ENCODE measurements at places on chromosomes 7 and 10.

- no peak for DNase-seq
These were observed 89.6 kb downstream of the AUTS2 start for GRCh38 chr7:69687739-69688433.

DNA sequence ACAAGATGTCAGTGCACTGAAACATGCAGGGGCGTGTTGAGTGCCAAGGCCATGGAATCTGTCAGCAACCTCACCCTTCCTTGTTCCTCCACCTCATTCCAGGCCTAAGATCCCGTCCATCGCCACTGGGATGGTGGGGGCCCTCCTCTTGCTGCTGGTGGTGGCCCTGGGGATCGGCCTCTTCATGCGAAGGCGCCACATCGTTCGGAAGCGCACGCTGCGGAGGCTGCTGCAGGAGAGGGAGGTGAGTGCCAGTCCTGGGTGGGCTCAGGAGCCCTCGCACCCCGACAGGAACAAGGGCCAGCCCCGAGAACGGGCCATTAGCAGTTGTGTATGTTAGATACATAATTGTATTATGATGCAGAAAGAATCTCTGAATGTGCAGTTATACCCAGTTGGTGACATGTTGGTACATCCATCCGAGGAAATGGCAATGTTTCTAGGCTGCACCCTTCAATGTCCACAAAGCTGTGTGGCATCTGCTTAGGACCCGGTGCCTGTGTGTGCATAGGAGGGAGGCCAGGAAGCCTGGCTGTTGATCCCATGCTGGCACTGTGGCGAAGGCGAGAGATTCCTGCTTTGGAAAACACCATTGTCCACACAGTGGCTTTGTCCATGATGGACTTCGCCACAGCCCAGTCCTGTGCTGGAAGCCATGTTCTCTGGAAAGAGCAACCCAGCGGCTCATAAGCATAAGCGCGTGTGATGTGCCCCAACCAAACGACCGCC is 154.2 kb downstream of the EGFR start:
- no peak for DNase-seq

- DNase-seq = no peak
These were observed 164.1 kb upstream of the CDCA7L start for GRCh38 chr7:22109761-22110160.

- no peak for DNase-seq
These were observed 310.7 kb downstream of the WDR37 start for GRCh38 chr10:1366811-1367425.

- DNase-seq = no peak
These were observed 44.7 kb downstream of the AVL9 start for GRCh38 chr7:32539919-32540531.

DNA sequence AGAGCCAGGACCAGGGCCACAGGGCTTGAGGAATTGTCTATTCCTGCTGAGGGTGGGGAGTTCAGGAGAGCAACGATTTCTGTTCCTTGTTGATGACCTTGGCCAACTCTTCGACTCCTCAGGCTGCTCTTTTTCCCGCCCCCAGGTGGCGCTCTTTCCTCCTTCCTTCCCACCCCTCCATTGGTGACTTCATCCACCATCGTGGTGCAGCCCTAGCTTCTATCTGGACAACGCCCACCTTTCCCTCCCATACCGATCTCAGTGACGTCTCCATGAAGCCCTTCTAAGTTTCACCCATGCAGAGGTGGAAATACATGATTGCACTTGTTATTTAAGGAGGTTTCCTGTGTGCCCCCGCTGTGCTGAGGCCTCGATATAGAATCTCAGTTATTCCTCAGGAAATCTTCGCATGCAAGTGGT is 22.1 kb upstream of the CARD11 start:
- DNase-seq = peak; percentile 67

DNA sequence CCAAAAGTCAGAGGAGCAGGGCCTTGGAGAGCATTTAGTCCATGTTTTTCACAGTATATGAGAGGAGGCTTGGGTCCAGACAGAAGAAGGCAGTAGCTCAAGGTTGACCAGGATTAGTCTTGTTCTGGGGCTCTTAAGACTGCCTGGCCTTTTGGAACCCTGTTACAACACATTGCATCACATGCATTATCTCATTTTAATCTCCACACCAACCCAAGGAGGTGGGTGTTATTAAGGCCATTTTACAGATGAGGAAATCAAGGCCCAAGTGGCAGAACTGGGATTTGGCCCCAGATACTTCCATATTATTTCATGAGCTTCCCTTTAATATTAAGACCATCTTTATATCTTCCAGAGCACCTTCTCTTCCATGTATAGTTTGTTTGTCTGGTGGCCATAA is 38.8 kb downstream of the RPS24 start:
- DNase-seq = no peak

- DNase-seq = no peak
These were observed 44.1 kb upstream of the CDK6 start for GRCh38 chr7:92880212-92881090.

DNA sequence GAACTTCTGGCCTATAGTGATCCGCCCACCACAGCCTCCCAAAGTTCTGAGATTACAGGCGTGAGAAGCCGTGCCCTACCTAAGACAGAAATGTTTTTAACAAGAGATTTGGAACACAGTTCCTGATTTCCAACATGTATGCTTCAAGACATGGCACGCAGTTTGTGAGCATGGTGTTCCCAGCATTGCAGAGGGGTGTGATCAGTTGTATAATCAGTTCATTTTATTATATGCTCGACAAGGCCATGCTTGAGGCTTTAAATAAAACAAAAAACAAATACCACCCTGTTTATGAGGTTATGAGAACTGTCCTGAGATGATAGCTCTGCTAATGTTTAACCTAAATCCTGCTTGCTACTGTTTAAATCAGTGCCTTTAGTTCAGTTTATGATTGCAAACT is 60.2 kb downstream of the TASOR2 start:
- DNase-seq = no peak

DNA sequence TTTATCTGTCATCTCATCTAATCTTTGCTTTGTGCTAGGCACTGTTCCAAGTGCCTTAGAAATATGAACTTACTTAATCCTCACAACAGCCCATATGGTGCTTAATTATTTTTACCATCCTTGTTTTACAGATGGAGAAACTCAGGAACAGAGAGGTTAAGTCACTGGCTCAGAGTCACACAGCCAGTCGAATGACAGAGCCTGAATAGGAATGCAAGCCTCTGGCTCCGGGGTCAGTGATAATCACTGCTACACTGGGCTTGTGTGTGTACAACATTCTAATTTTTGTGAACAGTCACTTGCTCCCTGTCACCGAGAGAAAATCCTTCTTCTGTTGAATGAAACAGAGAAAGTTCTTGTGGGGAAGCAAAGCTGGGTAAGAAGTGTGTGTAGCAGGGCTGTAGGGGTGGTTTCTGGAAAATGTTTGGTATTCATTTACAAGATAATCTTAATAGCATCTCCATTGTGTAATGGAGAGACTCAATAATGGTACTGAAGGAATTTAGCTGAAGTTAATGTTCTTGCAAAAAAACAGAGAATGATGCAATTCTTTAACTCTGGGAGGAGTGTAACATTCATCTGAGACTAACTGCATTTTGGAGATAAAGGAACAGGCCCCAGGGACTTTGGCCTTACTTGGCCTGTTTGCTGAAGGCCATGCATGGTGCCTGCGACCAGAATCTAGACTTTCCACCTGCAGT is 290.6 kb downstream of the FRMD4A start:
- DNase-seq = no peak

- no peak for DNase-seq
These were observed 141.8 kb upstream of the GPR22 start for GRCh38 chr7:107327986-107328569.

DNA sequence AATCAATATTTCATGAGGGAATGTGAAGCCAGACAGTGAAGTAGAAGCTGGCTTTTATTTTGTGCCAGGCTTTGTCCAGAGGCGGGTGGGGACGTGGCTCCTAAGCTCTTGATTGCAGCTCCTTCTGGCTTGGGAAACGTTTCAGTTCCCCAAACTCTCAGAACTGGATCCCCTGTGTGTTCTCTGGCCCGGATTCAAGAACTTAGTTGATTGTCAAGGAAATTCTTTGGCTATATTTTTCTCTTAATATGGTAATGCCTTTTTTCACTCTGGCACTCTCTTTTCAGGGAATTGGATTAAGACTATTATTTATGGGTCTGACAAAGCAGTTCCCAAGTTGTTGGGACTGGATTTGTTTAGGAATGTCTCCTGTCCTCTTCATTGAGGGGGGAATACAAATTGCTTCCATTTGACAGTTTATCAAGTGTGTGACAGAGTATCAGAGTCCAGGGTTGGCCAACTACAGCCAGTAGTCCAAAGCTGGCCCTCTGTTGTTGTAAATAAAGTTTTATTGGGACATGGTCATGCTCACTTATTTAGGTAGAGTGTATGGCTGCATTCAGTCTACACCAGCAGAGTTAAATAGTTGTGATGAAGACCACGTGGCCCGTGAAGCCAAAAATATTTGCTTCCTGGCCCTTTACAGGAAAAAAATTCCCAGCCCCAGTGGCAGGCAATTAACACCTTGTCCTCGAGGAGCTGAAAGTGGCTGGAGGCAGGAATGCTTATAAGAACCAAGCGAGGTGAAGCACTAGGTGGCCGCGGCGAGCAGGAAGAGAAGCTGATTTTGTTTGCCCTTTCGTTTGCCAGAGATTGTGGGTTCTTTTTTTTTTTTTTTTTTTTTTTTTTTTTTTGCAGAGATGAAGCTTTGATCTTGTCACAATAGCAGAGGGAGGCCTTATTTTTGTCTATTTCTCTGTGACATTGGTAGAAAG is 34.3 kb downstream of the HTRA1 start:
- no peak for DNase-seq

DNA sequence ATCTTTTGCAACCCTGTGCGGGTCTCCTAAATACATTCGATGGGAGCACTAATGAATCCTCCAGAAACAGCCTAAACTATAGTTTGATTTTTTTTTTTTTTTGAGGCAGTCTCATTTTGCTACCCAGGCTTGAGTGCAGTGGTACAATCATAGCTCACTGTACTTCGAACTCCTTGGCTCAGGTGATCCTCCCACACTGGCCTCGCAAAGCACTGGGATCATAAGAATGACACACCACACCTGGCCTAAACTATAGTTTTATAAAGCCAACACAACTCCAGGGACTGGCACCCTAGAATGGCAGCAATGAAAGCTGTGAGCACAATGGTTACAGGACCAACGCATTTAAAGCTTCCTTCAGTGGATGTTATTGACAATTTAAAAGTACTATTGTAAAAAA is 14.5 kb upstream of the JMJD1C start:
- no peak for DNase-seq

GRCh38 chr7:100510437-100511239 is 26.9 kb downstream of the NYAP1 start:
- DNase-seq = no peak

DNA sequence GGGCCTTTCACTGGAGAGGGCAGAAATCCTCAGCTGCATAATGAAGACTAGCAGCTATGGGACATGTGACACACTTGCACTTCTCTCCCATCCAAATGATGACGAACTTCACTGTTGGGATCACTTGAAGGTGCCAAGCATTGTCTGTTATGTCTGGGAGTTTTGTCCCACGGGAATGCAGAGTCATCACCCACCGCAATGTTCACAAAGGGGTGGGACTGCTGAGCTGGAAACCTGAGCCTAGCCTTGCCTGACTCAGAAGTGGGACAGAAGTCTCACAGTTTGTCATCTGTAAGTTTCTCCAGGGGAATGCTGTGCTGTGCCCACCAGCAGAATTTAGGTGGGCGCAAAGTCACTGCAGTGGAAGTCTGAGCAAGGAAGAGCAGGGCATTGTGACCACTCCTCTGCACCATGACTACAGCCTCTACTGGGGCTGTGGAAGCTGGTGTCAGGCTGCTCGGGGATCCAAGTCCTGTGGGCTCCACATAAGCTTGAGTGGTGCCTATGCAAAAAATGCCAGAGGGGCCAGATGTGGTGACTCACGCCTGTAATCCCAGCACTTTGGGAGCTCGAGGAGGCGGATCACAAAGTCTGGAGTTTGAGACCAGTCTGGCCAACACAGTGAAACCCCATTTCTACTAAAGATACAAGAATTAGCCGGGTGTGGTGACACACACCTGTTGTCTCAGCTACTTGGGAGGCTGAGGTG is 472.0 kb upstream of the CNTNAP2 start:
- DNase-seq = no peak
